ENCODE measurements at places on chromosomes 12 and 14.
A peak's percentile ranks its signal among the peaks of the same experiment; 100 is the strongest.

GRCh38 chr12:89657066-89657465, 51.6 kb downstream of the ATP2B1 start:
- DNase-seq, result no peak

GRCh38 chr14:65159281-65160062, 57.2 kb upstream of the MAX start:
- DNase-seq, result no peak

DNA sequence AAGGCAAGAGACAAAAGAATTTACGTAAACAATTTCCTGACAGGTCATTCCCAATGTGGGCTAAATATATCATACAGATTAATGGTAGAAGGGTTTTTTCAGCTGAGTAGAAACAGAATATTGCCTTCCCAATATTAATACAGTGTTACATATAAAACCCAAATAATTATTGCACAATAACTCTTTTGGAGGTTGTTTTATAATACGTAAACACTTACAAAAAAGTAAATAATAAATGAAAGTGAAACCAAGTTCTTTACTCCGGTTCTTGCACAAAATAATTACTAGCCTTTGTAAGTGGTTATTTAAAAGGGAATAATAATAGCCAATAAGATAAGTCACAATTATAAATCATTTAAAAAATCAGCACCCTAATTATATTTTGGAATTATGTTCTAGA, 118.6 kb upstream of the SSTR1 start:
- DNase-seq, result no peak

DNA sequence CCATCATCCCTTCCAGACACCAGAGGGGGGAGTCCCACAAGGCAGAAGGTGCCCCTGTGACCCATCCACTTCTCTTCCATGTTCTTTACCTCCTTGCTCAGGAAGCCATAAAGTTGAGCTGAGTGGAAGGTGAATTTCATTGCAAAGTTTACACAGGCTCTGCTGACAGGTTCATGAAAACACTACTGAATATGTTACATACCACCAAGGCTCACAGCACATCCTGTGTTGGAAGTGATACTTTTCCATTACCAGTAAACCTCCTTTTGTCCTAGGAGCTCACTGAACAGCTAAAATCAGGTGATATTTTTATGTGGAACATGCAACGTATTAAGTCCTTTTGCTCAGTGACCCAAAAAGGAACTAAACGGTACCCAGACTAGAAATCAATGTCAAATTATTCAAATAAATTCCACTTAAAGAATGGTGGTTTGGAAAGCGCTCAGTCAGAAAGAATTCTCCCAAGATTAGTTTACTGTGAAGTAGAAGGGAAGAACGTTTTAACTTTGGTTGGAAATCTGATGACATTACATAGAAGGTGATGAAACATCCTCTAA, 196.2 kb upstream of the NUDT4 start:
- no peak for DNase-seq

- DNase-seq, result peak; percentile 38
Measured at GRCh38 chr12:26097046-26097878, 27.6 kb downstream of the BHLHE41 start.

GRCh38 chr12:29552994-29553748, 55.7 kb upstream of the OVCH1 start:
- no peak for DNase-seq

GRCh38 chr14:31965735-31966598, 111.1 kb upstream of the ARHGAP5 start:
- no peak for DNase-seq

GRCh38 chr12:2238111-2238510, 185.3 kb downstream of the CACNA1C start:
- DNase-seq, result no peak

DNA sequence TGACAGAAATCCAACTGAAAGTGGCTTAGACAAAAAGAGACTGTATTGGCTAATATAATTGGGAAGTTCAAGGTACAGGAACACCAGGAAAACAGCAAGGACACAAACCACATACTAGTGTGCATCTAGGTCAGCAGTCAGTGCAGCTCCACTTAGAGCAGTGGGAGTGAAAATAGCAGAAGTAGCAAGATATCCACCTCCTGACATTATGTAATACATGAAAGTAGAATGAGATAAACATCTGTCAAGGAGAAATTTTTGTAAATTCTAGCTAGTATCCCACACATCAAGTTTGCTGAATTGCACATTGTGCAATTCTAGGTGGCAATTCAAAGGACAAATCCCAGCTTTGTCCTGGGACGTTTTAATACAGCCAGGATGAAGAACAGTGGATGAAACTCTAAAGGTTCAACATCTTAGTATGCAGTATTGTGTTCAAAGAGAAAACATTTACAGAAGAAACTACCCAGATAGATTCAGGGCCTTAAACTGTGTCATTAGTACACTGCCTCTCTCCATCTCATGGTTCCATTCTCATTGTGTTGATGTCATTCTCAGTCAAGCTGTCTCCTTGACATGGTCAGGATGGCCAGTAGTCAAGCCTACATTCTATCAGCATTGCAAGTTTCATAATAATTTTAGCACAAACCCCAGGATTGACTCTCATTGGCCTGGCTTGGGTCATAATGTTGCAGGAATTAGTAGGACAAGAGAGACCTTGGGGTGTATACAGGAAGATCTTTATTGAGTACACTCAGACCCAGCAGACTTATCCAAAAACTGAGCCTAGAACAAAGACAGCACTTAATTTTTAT, 56.8 kb downstream of the SDR9C7 start:
- DNase-seq, result no peak

DNA sequence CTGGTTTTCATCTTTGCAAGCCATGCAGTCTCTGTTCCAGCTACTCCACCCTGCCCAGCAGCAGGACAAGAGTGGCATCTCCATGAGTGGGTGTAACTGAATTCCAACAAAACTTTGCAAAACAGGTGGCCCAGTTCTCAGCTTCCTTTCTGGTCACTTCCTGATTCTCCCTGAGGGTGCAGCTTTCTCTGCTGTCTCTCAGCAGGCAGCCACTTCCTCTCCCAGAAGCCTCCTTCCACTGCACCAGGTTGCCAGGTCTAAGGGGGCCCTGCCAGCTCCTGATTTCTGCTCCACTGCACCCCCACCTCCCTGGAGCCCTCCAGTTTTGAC, 341.0 kb upstream of the FKBP4 start:
- no peak for DNase-seq

GRCh38 chr12:66352899-66353298, 50.6 kb downstream of the HELB start:
- DNase-seq, result no peak

GRCh38 chr12:125684968-125685790, 619.9 kb downstream of the AACS start:
- no peak for DNase-seq

GRCh38 chr12:81350309-81350708, 272.4 kb downstream of the ACSS3 start:
- no peak for DNase-seq

- DNase-seq, result no peak
Measured at GRCh38 chr14:66401449-66402095, 84.6 kb upstream of the CCDC196 start.

DNA sequence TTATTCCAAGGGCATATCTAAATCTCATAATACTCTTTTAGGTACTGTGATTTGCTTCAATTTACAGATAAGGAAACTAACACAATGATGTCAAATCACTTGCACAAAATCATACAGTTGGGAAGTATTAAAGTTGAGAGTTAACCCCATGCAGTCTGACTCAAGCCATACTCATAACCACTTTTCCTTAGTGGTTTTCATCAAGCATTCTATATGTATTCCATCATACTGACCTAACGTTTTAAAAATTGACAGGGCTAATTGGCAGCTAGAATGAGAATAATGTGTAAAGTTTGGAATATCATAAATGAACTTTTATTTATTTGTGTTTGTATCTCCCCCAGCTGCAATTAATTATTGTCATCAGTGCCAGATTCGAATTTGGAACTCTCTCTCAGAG, 20.9 kb downstream of the PUS7L start:
- DNase-seq, result no peak

DNA sequence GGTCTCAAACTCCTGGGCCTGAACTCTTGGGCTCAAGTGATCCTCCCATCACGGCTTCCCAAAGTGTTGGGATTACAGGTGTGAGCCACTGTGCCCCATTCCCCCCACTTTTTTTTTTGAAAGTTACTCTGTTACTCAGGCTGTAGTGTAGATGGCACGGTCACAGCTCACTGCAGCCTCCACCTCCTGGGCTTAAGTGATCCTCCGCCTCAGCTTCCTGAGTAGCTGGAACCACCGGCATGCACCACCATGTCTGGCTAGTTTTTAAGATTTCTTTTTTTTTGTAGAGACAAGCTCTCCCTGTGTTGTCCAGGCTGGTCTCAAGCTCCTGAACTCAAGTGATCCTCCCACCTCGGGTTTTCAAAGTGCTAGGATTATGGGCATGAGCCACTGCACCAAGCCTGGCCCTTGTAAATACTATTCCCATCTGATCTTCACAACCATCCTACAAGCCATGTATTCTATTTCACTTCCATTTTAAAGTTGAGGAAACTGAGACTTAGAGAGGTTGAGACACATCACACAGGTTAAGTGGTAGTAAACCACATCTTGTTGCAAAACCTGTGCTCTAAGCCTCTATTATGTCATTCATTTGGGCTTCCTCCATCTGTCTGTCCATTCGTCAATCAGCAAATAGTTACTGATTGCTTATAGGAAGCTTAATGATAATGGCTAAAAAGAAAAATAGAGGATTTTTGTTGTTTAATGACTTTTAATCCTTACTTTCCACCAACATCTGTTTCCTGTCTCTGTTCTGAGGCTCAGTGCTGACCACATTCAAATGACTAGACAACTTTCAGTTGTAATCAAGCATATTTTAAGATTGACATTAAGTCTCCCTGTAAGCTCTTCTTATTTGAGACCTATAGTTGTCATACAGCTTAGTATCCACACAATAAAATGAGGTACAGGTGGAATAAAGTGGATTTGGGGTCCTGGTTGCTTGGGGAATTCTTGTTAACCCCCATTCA, 9.2 kb downstream of the ASCL4 start:
- no peak for DNase-seq

DNA sequence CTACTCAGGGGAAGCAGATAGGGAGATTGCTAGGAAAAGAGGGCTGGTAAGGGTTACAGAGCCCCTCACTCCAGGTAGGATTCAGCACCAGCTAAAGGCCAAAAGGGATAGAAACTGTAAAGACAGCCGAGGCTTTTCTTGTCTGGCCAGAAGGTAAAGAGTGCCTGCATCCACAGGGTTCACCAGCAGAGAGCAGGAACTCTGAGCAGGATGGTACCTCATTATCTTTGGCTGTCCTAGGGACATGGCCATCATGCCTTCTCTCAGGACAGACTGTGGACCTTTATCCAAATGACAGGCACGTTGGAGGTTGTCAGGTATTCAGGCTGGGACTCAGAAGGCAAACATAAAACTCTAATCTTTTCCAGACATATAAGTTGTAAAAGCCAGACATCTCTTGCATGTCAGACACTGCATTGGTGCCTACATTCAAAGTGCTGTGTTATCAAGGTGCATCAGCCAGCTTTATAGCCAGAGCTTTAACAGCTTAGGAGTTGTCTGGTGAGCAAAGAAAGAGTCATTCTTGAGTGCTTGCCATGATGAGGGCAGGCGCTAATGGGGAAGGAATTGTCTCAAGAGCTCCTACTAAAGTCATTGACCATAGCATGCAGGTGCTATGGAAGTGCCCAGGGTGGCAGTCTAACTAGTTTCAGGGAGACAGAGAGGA, 89.5 kb downstream of the PELI2 start:
- DNase-seq, result no peak

DNA sequence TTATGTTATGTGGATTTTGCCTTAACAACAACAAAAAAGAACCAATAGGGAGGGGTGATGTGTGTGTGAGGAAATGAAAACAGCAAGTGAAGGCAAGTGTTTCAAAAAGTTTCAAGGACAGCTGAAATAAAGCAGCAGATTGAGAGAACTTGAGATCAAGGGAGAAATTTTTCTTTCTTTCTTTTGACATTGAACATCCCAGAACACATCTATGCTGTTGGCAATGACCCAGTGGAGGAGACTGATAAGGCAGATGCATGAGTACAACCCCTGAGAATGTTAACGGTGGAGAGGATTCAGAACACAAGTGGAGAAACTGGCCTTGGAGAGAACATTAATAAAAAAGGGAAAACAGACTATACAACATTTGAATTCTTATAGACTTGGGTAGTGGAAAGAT, 2.9 kb downstream of the LLPH start:
- no peak for DNase-seq

DNA sequence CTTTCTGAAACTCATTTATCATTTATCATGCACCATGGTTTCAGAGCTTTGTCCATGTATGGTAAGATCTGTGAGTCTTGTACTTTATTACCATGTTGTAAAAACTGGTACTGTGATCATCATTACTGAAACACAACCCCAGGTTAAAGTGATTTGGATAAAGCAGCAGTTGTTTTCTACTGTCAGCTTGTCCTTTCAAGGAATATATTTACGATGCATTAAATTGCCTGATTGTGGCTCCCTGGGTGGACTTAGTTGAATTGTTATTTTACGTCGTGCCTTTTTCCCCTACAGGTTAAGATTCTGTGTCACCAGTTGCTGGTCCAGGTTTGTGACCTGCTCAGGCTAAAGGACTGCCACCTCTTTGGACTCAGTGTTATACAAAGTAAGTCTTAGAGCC, 46.1 kb downstream of the FRMD6 start:
- no peak for DNase-seq

GRCh38 chr14:58639842-58640484, 2.2 kb downstream of the DACT1 start:
- DNase-seq, result no peak

DNA sequence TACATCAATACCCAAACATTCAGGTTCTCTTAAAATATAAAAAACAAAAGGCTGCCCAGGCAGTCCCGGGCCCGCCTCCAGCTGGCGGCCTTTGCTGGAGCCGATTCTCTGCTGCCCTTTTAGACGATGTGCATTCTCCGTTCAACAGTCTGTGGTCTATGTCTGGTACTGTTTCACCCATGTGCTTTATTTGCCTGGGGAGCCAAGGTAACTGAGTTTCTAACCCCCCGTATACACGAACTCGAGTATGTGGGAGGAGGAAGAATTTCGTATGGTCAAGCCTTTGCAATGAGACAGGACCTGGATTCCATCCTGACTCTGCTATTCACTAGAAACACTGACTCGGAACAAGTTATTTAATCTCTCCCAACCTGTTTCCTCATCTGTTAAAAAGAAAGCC, 54.1 kb upstream of the GPR68 start:
- no peak for DNase-seq
